ENCODE measurements at places on chromosomes 7 and 10.

DNA sequence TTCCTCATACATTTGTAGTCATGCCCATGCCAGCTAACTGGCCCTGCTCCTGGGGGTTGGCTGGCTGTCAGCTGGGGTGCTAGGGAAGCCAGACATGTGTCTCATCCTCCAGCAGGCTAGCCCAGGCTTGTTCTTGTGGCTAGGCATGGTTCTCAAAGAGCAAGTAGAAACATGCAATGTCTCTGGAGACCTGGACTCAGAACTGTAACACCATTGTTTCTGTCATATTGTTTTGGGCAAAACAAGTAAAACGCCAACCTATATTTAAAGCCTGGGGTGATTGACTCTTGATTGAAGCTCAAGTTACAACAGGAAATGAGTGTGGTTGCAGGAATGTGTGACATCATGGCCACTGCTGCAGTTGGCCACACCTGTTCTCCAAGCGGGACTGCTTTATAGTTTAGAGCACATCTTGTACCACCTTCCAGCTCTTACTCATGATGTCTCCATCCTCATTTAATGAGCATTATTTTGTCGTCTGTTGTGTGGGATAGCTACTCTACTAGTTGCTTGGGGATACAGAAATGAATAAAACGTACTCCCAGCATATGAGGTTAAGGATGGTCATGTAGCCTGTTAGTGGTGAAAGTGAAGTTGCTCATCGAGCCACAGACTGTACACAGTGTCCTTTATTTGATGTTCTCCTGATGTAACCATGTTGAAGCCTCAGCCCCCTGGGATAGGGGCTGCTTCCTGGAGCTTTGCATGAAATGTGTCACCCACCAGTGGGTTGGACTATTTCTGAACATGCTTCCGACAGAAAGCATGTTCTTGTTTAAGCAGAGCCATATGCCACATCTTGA lies 168.4 kb downstream of the SORCS3 start:
- no peak for DNase-seq

GRCh38 chr10:119459681-119460340 lies 82.7 kb downstream of the RGS10 start:
- DNase-seq, result no peak

GRCh38 chr10:34728361-34728760 lies 86.7 kb downstream of the PARD3 start:
- no peak for DNase-seq

- no peak for DNase-seq
These were observed 582.2 kb downstream of the SORCS1 start for GRCh38 chr10:106582291-106582690.

DNA sequence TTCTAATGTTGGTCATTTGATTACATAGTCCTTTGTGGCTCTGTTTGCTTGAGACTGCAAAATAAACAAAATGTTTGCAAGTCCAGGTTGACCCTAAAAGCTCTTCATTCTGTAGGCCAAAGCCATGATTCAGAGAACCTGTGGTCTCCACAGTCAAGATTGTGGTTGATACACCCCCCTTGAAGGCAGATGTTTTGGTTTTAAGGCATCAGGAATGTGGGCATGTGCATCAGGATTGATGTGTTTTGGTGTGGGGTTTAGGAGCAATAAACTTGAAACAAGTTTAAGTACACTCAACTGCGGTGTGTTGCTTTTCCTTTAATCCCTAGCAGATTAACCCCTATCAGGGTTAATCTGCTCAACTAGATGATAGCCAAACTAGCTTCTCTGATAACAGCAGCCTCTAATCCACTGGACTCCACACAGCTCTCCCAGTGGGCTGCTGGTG lies 379.1 kb upstream of the GALNT17 start:
- DNase-seq, result no peak

GRCh38 chr7:4245135-4245865 lies 436.8 kb upstream of the FOXK1 start:
- no peak for DNase-seq

- DNase-seq, result no peak
These were observed 17.9 kb upstream of the ASZ1 start for GRCh38 chr7:117445206-117445605.

- DNase-seq, result no peak
These were observed 56.8 kb downstream of the CSTF2T start for GRCh38 chr10:51642581-51642980.

DNA sequence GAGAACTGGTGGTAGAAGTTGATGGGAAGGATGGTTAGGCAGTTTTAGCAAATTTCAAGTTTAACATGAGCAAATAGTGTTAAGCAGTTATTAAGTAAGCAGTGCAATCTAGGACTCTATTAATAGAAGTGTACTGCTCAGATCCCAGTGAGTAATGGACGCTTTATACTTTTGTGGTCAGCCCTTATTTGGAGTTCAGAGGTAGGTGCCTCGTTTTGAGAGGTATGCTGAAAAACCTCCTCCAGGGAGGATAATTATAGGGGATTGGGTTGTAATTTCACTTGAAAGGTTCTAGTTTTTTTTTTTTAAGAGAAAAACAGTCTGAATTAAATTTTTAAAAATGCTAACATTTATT lies 33.5 kb upstream of the CCDC7 start:
- no peak for DNase-seq

- no peak for DNase-seq
These were observed 33.7 kb upstream of the CFAP46 start for GRCh38 chr10:132975831-132976682.

DNA sequence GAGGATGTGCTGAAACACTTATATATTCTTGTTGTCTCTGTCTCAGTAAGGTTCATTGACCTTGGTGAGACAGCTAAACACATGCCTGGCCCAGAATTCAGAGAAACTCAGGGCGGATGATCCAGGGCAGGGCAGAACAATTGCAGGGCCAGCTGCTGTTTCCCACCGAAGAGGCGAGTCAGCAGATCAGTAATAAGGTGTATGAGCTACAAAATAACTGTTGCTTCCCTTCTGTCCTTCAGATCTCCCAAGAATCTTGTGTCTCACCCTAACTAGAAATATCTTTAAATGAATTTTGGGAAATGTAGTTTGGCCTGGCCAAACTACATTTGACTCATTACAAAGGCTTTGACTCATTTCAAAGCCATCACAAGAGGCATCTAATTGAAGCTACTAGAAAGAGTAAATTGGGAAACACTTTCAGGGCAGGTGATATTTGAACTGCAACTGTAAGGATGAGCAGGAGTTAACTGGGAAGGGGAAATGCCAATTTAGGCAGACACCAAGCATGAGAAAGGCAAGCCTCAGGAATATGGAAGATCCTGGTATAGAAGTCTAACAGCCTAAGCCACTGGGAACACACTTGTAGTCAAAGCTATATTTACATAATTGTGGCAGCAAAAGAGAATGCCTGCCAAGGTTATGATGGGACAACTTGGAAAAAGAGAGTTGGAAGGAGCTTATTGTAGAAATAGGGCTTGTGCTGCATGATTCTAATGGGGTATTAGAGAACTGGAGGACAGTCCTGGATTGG lies 24.5 kb upstream of the CELF2 start:
- DNase-seq, result no peak

- DNase-seq, result no peak
These were observed 36.4 kb downstream of the COPG2 start for GRCh38 chr7:130632111-130632510.

DNA sequence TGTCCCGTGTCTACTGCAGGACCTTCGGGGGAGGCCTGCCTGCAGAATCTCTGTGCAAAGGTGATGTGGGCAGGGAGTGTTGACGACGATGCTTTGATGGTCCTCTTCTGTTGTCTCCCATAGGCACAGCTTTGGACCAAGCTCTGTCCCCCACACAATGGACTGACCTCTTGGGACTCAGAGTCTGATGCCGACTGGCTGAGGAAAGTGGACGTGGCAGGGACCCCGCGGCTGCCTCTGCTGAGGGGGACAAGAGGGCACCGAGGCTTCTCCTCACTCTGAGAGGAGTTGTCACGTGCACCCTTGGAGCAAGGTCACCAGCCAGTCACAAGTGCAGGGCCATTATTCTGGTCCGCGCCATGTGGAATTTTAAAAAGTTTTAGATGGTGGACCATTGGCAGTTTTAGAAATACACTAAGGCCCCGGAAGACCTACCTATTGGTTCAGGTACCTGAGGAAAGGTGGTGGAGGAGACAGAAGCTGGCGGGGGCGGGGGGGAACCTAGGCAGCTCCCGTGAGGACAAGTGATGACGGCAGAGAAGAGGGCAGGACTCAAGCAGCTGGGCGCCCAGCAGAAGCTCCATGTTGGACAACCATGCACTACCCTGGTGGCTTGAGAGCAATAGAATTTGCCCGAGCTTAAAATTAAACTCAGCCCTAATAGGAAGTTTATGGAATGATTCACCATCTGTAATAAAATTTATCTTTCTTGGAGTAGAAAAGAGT lies 331.4 kb downstream of the PTPRN2 start:
- DNase-seq, result no peak

GRCh38 chr7:2972835-2973161 lies 70.9 kb downstream of the CARD11 start:
- no peak for DNase-seq

GRCh38 chr10:85047979-85048378 lies 719.6 kb downstream of the CCSER2 start:
- no peak for DNase-seq

DNA sequence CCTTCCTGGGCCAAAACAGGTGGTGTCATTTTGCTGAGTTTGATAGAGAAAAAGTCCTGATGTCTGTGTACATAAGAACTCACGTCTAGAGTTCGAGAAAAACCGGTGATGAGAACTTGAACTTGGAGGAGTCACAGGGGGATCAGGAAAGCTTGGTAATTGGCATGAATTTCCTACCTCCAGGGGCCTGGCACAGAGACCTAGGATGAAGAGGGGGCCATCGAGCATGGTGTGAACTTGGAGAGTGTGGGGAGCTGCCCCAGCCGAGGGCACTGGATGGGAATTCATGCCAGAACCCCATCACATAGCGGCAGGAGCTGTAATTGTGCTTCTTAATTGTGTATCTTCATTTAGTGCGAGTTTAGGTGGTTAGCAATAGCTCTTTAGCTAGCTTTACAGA lies 82.2 kb downstream of the CUX1 start:
- DNase-seq, result no peak

DNA sequence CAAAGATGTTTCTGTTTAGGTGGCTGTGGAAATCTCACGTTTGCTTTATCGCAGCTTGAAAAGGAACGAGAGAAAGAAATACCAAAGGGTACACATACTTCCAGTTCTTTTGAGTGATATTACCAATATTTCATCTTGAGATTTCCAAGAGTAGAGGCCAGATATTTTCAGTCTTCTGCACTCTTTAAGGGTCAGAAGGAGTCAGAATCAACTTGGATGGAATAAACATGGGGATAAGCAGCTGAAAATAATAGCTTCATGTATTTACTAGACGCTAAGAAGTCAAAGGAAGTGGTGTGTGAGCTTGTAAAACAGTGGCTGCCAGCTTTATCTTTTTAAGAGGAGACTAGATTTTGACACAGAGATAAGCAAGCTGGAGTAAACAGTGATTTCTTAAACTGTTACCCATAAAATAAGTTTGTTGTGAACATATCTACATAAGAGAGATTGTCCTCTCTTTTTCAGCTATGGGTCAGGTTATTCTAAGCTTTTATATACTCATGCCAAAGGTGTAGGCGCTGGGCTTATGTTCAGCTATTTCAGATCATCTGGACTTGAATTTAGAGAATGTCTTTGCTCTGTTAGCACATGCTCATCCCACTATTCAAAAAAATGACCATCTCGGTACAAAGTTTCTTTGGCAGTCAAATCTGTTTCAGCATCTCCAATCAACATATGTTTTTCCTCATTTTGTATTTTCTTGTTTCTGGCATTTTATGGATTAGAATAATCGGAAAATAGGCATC lies 170.8 kb upstream of the TCF7L2 start:
- DNase-seq, result no peak

DNA sequence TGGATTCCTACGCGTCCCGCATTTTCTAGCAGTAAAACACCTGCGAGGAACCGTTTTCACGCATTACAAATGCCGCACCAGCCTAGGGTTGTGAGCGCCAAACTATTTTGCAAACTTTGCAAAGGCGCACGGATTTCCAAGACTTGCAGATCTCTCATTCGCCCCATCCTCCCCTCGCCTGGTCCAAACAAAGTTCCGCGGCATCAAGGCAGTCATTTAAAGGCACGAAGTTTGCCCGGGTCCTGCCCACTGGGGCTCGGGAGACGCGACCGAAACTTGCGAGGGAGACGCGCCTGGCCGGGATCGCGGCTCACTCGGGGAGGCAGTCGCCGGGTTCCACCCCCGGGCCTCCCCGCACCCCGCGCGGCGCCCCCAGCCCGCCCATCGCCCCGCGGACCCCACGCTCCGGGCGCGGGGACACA lies 613 bp downstream of the USP6NL start:
- peak; percentile 23 for DNase-seq

GRCh38 chr10:43857206-43857930 lies 208.7 kb upstream of the ZNF32 start:
- no peak for DNase-seq

DNA sequence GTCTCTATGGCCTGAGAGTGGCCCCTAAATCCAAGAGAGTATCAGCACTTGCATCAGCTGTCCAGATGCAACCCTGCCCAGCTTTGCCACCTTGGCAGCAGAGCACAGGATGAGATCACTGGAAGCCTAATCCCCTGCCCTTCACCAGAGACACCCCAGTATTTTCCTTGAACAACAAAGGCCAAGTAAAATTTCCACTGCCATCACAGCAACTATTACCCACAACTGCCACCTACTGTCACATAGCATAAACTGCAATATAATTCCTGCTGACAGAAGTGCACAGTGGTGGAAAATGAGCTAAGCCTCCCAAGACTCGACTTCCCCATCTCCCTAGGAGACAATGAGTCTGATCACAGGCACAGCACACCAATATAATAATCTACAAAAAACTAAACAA lies 462.8 kb upstream of the ZWINT start:
- DNase-seq, result no peak

GRCh38 chr10:70932392-70933196 lies 44.2 kb upstream of the PCBD1 start:
- DNase-seq, result no peak

DNA sequence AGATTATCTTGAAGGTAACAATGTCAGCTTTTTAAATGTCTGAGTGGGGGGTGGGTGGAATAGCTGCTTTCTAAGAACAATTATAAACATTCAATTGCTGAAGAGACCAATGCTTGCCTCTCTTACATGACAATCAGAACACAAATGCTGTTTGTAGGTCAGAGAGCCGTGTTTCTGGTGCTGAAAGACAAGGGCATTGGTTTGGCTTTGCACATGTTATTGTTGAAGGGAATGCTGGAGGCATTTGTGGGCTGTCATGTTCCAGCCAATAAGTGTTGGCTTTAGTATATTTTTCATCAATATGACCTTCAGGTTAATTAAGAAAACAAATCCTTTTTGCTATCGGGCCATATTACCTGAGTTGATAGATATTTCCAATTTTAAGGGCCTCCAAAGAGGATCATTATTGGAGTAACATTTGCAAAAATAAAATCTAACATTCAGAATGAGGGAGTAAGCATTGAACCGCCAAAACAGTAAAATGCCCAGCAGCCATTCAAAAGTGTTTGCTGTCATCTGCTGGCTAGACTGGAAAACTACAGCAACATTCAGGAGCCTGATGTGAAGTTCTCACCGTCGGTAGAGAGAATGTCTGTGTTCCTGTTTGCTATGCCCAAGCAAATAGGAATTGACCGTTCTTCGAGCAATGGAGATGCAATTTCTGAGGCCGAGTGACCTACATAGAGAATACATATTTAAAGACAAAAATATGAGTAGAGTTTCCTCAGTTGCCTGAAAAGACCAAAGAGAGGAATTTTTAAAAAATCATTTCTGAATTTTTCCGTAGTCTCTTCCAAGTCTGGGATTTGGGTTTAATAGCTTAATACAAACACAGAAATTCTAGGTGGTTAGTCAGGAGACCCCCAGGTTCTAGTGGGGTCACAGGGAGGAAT lies 118.9 kb downstream of the APBB1IP start:
- peak; percentile 53 for DNase-seq

Data from activated CD4-positive, alpha-beta T cell treated with anti-CD3 and anti-CD28 coated beads, Interleukin-2, amount 10 ng/mL, durations not matched to agents 7 days and 5 days (primary cell).